ENCODE measurements at places on chromosomes 2 and 18. TPM values are rescaled to one million over a fixed set of nuclear protein-coding genes. Genes with fewer than 3 reads are reported as not detected.

- no peak for DNase-seq
These were observed 219.5 kb upstream of the NRP2 start for GRCh38 chr2:205462681-205463345.

- no peak for DNase-seq
These were observed 9.0 kb upstream of the CLIP4 start for GRCh38 chr2:29106256-29106655.

DNA sequence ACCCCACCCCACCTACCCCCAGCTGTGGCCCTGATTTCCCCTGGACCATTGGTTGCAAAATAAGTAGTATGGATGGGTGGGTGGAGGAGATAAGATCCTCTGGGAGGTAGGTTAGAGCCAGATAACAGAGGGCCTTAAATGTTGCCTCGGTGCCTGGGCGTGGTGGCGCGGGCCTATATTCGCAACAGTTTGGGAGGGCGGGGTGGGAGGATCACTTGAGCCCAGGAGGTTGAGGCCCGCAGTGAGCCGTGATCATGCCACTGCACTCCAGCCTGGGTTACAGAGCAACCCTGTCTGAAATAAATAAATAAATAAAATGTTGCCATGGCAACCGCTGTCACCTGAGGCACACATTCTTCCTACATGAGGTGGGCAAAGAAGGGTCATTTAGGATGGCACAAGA, 103.3 kb upstream of the GATA6 start:
- DNase-seq: no peak

- DNase-seq: no peak
These were observed 24.4 kb downstream of the MBP start for GRCh38 chr18:77108001-77108692.

DNA sequence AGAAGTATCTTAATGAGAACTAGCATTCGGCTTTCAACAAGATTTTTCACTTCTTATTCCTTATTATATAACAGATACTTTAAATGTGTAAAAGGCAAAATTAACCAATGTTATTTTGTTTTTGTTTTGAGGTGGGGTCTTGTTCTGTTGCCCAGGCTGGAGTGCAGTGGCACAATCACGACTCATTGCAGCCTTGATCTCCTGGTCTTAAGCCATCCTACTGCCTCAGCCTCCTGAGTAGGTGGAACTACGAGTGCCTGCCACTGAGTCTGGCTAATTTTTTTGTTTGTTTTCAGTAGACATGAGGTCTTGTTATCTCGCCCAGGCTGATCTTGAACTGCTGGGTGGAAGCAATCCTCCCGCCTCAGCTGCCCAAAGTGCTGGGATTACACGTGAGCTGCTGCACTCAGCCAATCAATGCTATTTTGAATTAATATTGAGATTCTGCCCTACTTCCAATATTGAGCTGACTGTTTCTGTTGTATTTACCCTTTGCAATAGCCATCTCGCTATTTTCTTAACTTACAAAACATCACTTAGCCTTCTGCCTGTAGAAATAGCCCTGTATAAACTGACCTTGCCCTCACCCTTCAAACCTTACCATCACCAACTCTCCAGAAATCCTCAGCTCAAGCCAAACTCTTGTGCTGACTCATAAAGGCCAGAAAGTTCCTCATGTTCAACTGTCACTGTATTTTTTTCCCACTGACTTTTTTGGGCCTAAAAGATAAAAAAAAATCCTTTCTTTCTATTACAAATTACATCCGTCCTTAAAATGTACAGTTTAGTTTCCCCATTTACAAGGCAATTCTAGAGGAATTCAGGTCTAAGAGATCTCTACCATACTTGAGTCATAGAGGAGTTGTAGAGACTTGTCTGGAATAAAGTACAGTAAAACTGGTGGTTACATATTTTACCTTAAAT, 94.3 kb downstream of the OLA1 start:
- no peak for DNase-seq

AKAIN1 gene
- total RNA-seq: not detected

SP5 gene
- 2.7 TPM for total RNA-seq

GKN1 gene
- not detected for total RNA-seq

Measured in mesothelial cell of epicardium (in vitro differentiated cells).